ENCODE measurements at places on chromosomes 4 and X.

- no peak for DNase-seq
Observed at GRCh38 chrX:23737413-23737812, 5.7 kb downstream of the ACOT9 start.

- DNase-seq = no peak
Observed at GRCh38 chr4:113053883-113054282, 4.4 kb downstream of the ANK2 start.

GRCh38 chr4:8341691-8342090, 72.1 kb downstream of the HTRA3 start:
- no peak for DNase-seq

- no peak for DNase-seq
Observed at GRCh38 chr4:21211846-21212245, 511.6 kb downstream of the PACRGL start.

GRCh38 chrX:96846841-96847240, 36.9 kb upstream of the RPA4 start:
- no peak for DNase-seq

DNA sequence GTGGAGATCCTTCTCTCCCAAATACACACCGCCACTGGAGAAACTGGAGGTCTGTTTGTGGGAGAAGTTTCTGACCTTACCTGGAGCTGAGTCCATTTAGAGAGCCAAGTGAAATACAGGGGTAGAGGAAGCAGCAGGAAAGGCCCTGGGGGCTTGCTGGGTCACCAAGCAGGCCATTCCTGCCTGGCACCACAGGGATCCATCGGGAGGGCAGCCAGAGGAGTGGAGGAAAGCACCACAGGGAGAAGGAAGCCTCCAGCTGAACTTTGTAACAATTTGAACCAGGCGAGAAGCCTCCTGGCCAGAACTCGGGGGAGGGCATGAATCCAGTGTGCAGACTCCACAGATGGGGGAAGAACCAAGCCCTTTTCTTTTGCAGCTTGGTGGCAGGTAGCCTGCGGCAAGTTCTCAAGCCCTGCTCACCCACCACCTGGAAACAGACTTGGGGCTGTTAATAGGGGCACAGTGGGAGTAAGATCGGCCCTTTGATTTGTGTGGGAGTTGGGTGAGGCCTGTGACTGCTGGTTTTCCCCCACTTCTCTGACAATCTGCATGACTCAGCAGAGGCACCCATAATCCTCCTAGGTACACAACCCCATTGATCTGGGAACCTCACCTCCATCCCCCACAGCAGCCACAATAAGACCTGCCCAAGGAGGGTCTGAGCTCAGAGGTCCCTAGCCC, 94.6 kb downstream of the IRS4 start:
- no peak for DNase-seq

DNA sequence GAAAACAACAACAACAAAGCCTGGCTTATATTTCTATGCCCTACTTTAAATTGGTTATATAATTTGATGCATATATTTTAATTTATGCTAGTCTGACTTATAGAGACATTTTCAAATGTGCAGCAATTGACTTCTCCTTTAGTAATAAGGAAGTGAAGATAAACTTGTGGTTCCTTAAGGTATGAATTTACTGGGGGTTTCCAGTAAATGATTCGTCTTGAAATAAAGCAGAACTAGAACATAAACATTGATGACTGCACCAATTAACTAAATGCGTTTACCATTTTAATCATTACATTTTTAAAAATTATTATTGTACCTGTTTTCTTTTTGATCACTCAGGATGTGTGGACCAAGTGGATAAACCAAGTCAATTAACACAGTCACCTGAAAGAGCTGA, 99.6 kb upstream of the CCSER1 start:
- no peak for DNase-seq

DNA sequence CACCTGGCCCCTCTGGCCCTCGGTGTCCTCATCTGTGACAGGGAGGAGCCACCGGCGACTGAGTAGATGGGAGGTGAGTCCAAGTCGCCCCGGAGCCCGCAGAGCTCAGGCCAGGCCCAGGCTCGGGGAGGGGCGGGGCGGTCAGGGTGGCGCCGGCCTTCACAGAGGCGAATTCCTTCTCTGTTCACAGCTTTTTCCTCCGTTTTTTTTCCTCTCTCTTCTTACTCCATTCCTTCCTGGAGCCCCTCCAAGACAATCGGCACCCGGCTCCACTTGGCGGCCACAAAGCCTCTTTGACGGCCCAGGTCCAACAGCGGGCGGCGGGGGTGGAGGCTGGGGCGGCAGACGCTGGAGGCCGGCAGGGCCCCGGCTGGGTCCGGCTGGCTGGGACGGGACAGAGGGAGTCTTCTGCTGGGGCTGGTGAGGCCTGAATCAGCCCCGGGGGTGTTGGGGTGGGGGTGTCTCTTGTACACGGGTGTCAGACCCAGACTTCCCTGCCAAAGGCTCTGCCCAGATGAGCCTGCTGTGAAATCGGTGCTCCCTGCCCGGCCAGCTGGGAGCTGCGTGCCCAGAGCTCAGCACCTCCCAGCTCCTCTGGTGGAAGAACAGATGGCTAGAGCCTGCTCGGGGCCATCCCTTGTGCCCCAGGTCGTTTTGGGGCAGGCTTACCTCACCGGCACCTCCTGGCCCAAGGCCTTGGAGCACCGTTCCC, 22.6 kb downstream of the FGFRL1 start:
- no peak for DNase-seq

- DNase-seq = peak; percentile 7
Observed at GRCh38 chrX:39577985-39578869, 519.5 kb downstream of the BCOR start.
